ENCODE measurements at places on chromosomes 12 and 14.

DNA sequence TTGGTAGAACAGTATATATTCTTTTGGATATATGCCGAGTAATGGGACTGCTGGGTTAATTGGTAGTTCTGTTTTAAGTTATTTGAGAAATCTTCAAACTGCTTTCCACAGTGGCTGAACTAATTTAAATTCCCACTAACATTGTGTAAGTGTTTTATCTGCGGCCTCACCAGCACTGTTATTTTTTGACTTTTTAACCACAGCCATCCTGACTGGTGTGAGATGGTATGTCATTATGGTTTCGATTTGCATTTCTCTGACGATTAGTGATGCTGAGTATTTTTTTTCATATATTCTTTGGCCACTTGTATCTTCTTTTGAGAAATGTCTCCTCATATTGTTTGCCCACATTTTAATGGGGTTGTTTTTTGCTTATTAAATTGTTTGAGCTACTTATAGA is 357.4 kb downstream of the C12orf50 start:
- DNase-seq = no peak

DNA sequence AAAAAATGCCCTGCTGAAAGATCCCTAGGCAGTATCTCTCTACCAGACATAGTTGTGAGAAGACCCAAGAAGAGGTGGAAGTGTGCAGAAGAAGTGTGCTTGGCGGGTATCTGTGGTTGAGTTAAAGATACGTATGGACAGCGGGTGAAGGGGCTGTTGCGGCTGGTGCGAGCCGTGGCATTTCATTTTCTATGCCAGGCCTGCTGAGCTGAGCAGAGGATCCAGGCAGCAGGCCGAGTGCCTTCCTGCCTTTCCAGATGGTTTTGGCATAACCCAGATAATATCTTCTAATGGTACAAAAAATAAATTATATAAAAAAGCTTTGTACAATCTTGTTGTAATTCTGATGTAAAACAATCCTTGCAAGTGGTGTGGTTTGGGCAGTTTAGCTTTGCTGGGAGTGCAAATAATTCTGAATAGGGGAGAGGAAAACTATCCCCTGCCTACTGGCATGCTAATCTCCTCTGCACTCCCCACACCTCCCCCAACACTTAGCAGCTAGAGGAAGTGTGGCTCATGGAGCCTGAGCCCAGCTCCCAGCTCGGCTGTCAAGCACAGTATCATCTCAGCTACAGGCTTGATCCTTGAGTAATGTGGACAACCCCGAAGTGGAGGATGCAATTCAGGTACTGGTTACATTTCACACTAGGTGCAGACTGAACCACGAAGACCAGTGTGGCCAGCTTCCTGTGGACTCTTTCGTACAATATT is 168.9 kb downstream of the VRK1 start:
- no peak for DNase-seq

GRCh38 chr14:95948558-95948981 is 71.9 kb downstream of the TUNAR start:
- DNase-seq = no peak

GRCh38 chr14:96264853-96265252 is 8.8 kb downstream of the BDKRB1 start:
- no peak for DNase-seq

DNA sequence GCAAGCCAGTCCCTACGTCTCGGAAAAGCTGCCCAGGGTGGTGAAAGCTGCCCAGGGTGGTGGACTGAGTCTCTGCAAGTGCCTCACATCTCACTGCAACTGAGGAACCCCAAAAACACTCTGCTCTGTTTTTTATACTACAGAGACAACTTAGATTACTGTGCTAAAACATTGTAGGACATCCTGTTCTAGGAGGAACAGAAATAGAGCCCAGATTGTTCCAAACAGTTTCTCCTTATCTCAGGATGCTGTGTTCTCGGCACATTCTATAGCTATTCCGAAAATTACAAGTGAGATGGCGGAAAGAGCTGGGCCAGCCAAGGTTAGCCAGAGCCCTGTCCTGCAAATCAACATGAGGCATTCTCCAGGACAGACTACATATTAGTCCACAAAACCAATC is 138.7 kb downstream of the LRIG3 start:
- DNase-seq = no peak

DNA sequence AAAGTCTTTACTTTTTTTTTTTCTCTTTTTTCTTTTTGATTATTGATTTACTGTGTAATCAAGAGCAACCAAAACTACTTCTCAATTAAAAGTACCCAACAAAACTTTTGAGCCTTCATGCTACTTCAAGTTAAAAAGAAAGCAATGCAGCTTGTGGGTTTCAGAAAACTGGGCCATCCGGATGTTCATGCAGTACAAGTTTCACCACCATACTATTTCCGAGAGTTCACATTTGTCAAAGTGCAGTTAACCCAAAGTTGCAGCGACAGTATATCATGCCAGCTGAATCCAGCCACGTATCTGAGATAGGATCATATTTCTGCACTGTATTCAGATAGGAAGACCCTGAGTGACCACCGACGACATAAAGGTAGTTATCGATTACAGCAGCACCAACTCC is 33.0 kb downstream of the KLHL28 start:
- no peak for DNase-seq

DNA sequence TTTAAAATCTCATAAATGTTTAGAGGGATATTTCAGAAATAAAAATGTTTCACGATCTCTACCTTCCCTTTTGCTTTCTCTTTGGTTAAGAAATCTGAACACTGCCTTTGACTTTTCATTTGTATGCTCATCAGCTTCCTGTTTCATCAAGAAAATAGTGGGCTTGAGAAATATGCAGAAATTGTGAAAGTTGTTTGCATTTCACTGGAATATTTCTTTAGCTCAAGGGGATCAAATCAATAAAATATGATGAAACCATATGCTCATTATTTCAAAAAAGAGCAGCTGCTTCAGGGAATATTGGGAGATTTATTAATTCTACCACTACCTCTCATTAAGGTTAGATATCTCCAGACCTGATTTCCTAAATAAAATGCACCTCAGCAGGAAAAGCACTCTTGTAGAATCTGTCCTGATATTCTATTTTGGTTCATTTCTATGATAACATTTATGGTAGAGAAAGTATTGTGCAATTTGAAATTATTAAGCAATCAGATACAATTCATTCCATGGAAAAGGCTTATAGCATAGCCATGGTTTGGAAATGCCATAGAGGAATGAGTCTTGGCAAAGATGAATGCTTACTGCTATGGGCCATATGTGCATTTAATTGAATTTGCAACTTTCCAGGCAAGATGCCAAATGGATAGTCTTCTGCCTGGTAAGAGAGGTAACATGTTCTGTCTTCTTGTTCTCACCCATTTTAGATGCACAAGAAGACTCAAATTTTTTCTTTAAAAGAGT is 212.6 kb upstream of the SLC16A7 start:
- no peak for DNase-seq

DNA sequence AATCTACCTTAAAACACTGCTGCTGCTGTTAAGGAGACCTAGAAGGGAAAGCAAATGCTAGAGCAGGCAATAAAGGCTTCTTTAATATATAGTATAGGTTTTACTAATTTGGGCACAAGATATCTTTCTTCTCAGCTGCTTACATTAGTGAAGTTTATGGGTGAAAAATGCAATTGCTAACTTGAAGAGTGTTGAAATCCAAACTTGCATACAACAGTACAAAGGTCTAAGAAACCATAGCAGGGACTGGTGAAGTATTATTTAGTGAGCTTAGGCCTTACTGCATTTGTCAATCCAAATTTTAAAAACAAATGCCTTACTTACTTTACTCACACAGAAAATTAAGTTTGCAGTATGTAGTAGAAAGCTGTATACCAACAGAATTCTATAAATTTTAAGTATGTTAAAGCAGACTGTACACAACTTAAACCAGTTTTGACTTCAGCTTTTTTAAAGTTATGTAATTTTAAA is 1.4 kb upstream of the AP4S1 start:
- no peak for DNase-seq

- peak; percentile 83 for DNase-seq
Measured at GRCh38 chr14:104977681-104978653, at the start of gene AHNAK2. Gene AHNAK2, minus strand, starts transcription at chr14:104978374. Its CDS starts 137 bp downstream, at chr14:104978237.

DNA sequence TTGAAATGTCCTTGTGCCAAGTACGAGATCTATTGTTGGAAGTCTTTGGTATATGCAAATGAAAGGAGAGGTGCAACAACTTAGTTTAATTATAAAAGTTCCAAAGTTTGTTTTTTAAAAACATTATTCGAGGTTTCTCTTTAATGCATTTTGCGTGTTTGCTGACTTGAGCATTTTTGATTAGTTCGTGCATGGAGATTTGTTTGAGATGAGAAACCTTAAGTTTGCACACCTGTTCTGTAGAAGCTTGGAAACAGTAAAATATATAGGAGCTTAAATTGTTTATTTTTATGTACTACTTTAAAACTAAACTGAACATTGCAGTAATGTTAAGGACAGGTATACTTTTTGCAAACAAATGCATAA is 2.3 kb downstream of the HSPA2 start:
- no peak for DNase-seq

- DNase-seq = no peak
Measured at GRCh38 chr12:24177889-24178288, 228.4 kb upstream of the SOX5 start.

DNA sequence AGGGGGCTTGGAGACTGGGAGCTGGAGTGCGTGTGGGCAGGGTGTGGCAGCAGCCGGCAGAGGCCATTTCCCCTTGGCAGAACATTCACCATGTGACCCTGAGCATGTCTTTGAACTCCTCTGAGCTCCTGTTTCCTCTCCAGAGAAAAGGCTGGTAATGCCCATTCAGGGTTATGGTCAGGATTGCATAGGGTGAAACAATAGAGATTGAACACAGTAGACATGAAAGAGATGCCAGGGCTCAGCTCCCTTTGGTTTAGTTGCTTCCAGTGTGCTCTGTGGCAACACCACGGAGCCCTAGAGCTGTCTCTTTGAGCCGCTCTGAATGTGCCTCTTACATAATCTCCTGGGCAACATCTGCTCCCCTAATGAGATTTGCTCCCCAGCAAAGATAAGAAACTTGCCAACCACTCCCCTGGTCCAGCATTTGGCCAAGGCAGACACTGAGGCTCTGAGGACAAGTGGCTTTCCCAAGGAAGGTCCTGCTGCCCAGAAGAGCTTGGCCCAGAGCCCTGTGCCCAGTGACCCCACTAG is 4.6 kb downstream of the IFI27 start:
- DNase-seq = no peak

DNA sequence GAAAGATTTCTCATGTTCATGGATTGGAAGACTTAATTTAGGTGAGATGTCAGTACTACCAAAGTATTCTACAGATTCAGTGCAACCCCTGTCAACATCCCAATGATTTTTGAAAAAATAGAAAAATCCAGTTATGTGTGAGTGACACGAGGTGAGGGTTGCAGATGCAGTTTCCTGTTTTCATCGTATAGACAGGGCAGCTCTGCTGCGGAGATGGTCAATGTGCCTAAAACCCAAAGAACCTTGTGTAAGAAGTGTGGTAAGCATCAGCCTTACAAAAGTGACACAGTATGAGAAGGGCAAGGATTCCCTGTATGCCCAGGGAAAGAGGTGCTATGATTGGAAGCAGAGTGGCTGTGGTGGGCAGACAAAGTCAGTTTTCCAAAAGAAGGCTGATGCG is 94.4 kb downstream of the SCAF11 start:
- DNase-seq = no peak

GRCh38 chr12:52147964-52148463 is 43.8 kb downstream of the KRT80 start:
- DNase-seq = no peak

- peak; percentile 45 for DNase-seq
Measured at GRCh38 chr14:99515301-99516155, 34.3 kb downstream of the CCNK start.

DNA sequence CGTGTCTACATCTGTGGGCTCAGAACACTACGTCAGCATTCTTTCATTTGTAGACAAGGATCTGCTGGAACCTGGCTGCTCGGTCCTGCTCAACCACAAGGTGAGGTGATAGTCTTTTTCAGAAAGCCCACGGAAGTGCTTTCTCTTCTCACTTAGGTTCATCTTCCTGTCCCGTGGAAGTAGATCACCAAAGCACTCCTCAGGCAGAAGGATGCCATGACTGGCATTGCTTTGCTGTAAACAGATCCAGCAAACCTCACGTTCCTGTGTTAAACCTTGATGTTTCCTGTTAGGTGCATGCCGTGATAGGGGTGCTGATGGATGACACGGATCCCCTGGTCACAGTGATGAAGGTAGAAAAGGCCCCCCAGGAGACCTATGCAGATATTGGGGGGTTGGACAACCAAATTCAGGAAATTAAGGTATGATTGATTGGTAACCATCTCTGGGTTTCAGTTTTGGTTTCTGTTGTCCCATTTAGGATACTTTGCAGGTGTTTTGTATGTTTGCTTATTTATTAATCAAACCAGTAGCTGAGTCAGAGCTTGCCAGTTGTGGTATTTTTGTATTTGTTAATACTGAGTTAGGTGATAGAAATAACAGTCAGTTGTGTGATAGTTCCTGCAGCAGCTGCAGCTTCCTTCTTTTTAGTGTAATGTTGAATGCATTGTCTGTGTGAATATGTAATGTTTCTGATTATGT is 7.5 kb downstream of the PSMC1 start:
- no peak for DNase-seq

- DNase-seq = no peak
Measured at GRCh38 chr14:52678591-52678990, 16.8 kb downstream of the ERO1A start.

- no peak for DNase-seq
Measured at GRCh38 chr12:125999628-126000027, 934.4 kb downstream of the AACS start.

DNA sequence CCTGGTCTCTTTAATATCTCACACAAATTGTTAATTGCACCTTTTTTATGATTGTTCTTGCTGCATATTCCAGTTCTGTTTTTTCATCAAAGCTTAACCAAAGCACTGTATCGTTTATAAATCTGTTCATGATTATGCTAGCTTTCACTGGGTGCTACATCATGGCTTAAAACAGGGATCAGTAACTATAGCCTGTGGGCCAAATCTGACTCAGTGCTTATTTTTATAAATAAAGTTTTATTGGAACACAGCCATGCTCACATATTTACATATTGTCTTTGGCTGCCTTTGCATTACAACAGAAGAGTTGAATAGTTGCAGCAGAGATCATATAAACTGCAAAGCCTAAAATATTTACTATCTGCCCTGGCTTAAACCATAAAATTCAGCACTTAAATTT is 183.4 kb upstream of the NRXN3 start:
- DNase-seq = no peak

DNA sequence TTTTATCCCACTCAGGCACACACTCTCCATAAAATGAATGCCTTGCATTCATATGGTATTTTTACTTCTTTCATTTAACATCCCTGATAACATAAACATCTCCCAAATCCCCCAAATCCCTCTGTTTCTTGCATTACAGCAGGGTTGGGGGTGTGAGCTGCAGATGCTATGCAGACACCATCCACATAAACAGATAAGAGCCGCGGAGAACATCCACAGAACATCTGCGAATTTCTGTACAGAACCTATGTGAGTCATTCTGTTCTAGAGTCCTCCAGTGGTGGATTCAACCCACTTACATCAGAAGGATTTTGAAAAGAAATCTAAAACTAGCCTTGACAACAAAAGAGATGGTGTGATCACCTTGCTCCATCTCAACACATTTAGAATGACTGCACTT is 20.3 kb downstream of the FBLN5 start:
- DNase-seq = no peak

Data from left lobe of liver (tissue), 2 donors.